ENCODE measurements at places on chromosomes 7 and 10. TPM values are rescaled to one million over a fixed set of nuclear protein-coding genes. Genes with fewer than 3 reads are reported as not detected.

DNA sequence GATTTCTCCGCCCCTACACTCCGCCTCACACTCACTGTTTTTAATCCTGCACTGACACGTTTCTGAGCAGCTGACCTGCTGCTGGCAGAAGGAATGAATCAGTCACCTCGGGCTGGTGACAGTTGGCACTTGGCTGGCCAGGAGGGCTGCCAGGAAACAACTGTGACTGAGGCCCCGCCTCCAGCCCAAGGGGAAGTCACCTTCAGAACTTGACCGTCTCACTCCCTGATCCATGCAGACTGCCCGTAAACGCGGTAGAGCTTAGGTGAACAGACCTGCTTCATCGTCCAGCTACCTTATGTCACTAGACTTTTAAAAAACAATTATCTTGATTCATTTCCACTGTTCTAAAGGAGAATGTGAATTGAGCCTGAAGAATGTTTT is 107.5 kb downstream of the DOCK1 start:
- H3K36me3 ChIP-seq = no peaks in the 10 kb centered on the region
- H3K4me3 ChIP-seq = no peak overlapping the region
- H3K4me1 ChIP-seq = peaks cover 25% of the 10 kb centered on the region
- DNase-seq = no peak

DNA sequence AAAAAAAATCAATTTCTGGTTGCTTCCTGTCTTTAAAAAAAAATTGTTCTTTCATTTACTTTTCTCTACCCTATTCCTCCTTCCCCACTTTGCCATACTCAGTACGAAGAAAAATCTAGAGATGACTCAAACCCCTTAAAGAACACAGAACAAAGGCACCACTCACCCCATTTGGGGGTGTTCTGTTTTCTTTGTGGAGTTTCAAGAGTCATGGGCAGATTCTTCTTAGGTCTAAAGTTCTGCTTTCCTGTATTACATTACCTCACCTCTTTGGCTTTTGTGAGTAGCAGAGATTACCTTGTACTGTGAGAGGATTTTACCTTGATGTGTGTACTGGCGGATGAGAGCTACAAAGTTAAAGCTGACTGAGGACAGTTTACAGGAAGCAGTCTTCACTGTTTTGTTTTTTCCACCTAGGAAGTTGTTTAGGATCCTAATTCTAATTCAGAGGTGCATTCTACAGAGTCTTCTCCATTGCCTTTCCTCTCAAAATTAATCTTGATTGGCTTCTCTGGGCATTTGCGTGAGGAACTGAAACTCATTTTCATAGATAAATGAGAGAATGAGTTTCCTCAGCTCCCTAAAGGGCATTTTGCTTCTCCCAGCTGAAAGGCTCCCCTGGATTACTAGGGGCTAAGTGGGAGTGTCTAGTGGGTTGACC is 20.7 kb downstream of the AVL9 start:
- DNase-seq = no peak
- H3K4me3 ChIP-seq = no peak overlapping the region
- no peaks in the 10 kb centered on the region for H3K36me3 ChIP-seq
- H3K4me1 ChIP-seq = peaks cover 18% of the 10 kb centered on the region

DNA sequence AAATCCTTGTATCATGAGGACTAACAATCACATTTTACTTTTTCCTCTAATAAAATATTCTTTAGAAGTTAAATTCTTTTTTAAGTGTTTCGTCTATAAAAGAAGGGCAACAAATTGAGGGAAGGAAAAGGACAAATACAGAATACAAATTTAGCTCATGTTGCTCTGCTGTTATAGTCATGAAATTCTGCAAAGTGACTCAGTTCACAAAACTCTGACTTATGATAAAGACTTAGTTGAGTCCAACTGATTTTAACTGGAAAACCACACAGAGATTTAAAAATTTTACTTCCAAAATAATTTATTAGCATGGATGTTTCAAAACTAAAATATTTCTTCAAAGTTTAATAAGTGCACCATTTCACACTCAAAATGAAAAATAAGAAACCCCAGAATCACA is 75.0 kb upstream of the GPR22 start:
- no peaks in the 10 kb centered on the region for H3K36me3 ChIP-seq
- H3K27me3 ChIP-seq = no peaks in the 10 kb centered on the region
- H3K4me1 ChIP-seq = peaks cover 20% of the 10 kb centered on the region
- no peak overlapping the region for H3K4me3 ChIP-seq

DNA sequence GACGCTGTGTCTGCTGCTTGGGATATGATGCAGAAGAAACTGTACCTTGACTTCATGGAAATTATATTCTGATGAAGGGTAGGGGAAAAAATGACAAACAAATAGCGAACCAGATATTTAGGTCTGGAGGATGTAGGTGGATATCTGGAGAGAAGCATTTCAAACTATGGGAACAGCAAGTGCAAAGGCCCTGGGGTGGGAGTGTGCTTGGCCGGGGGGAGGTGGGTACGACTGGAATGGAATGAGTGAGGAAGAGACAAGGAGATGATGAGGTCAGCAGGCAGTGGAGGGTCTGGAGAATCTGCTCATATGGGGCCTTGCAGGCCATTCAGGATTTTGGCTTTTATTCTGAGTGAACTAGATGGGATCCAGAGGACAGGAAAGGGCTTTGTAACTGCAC is 65.2 kb downstream of the TLL2 start:
- no peak overlapping the region for H3K4me3 ChIP-seq
- no peaks in the 10 kb centered on the region for H3K36me3 ChIP-seq
- no peak for DNase-seq
- H3K27me3 ChIP-seq = no peaks in the 10 kb centered on the region
- H3K27ac ChIP-seq = no peak overlapping the region

DNA sequence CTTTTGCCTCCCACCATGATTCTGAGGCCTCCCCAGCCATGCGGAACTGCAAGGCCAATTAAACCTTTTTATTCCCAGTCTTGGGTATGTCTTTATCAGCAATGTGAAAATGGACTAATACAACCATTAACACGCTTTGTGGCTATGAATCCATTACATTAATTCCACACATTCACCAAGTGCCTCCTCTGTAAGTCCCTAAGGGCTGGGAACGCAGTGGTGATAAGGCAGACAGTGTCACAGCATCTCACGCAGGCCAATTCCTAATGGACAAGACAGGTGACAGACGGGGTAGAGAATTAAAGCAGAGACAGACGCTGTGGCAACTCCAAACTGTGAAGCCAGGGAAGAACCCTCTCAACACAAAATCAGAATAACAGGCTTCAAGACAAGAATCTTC is 247.8 kb downstream of the DIP2C start:
- no peaks in the 10 kb centered on the region for H3K36me3 ChIP-seq
- DNase-seq = no peak
- no peaks in the 10 kb centered on the region for H3K4me1 ChIP-seq
- no peak overlapping the region for H3K4me3 ChIP-seq
- H3K27me3 ChIP-seq = no peaks in the 10 kb centered on the region
- H3K27ac ChIP-seq = no peak overlapping the region

GRCh38 chr10:3755440-3756359 is 29.3 kb downstream of the KLF6 start:
- H3K36me3 ChIP-seq = no peaks in the 10 kb centered on the region
- H3K4me3 ChIP-seq = no peak overlapping the region
- H3K4me1 ChIP-seq = peaks cover 15% of the 10 kb centered on the region
- no peak for DNase-seq

The VKORC1L1 gene
- total RNA-seq = 15.2 TPM

DNA sequence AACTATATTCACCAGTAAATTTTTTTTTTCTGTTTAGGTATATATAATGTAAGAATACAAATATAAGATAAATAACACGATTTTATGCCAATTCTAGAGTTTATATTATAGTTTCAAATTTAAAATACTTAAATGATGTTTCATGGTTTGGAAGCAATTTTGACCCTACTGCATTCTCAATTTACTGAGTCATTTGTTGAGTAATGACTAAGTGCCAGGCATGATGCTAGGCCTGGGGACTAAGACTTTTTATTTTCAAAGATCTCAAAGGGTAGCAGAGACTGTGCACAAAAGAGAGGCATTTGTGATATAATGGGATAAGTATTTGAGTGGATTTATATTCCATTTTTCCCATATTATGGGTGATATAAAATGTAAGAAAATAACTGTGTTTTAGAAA is 78.9 kb upstream of the SMIM30 start:
- H3K27ac ChIP-seq = no peak overlapping the region
- no peaks in the 10 kb centered on the region for H3K4me1 ChIP-seq

The TUBB8 gene
- total RNA-seq = not detected

DNA sequence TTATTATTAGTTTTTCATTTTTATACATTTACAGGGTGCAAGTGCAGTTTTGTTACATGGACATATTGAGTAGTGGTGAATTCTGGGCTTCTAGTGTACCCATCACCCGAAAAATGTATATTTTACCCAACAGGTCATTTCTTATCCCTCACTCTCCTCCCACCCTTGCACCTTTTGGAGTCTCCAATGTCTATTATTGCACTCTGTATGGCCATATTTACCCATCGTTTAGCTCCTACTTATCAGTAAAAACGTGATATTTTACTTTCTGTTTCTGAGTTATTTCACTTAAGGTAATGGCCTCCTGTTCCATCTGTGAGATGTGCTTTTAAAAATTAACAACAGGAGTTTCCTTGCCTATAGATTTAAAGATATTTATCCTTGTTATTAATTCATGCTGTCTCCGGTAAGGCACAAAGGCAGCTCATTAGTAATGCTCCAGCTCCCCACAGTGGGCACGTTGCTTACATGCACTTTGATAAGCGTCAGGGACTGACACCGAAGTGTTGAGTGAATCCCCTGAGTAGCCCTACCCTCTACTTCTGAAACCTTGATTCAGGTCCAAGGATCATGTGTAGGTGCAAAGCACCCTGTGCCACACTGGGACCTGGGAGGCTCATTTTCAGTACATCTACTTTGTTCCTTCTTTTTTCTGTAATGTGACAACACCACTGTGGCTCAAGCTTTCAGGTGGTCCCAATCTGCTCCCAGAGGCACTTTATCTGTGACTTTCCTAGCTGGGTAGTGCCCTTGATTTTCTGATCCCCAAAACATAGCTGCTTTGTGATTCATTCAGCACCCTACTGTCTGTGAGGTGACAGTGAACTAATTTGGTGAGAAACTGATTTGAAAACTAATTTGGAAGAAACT is 27.3 kb downstream of the HYAL4 start:
- no peaks in the 10 kb centered on the region for H3K4me1 ChIP-seq
- no peaks in the 10 kb centered on the region for H3K36me3 ChIP-seq
- no peaks in the 10 kb centered on the region for H3K27me3 ChIP-seq
- no peak for DNase-seq
- no peak overlapping the region for H3K4me3 ChIP-seq

The FZD8 gene
- total RNA-seq = 7.6 TPM

DNA sequence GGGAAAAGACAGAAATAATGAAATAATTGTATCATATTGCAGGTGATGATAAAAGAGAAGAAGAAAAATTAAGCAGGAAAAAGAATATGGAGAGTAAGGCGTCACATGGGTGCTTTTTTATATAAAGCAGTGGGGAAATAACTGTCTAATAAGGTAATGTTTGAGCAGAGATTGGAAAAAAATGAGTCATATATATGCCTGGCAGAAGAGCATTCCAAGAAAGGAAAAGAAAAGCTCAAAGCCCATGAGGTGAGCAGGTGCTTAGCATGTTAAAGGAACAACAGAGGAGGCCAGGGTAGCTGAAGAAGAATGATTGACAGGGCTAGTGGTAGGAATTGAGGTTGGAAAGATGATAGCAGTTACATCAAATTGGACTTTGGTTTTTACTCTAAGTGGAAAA is 739.5 kb downstream of the SORCS1 start:
- H3K27ac ChIP-seq = no peak overlapping the region
- no peaks in the 10 kb centered on the region for H3K4me1 ChIP-seq
- DNase-seq = no peak
- no peak overlapping the region for H3K4me3 ChIP-seq
- H3K27me3 ChIP-seq = no peaks in the 10 kb centered on the region
- no peaks in the 10 kb centered on the region for H3K36me3 ChIP-seq

- no peak overlapping the region for H3K27ac ChIP-seq
- H3K27me3 ChIP-seq = no peaks in the 10 kb centered on the region
- H3K4me1 ChIP-seq = peaks cover 7% of the 10 kb centered on the region
- H3K4me3 ChIP-seq = no peak overlapping the region
- DNase-seq = no peak
These were observed 25.1 kb downstream of the GALNT11 start for GRCh38 chr7:152050547-152050971.

GRCh38 chr7:116569737-116570136 is 44.9 kb downstream of the CAV1 start:
- H3K27ac ChIP-seq = no peak overlapping the region
- H3K4me3 ChIP-seq = no peak overlapping the region
- no peaks in the 10 kb centered on the region for H3K36me3 ChIP-seq
- DNase-seq = no peak
- peaks cover 9% of the 10 kb centered on the region for H3K4me1 ChIP-seq

The HPS1 gene
- 62.1 TPM for total RNA-seq

The MYL10 gene
- not detected for total RNA-seq

GRCh38 chr10:58932577-58933314 is 243.7 kb upstream of the PHYHIPL start:
- no peaks in the 10 kb centered on the region for H3K4me1 ChIP-seq
- no peak overlapping the region for H3K4me3 ChIP-seq
- DNase-seq = no peak
- no peak overlapping the region for H3K27ac ChIP-seq

GRCh38 chr10:7887174-7887816 is 69.0 kb downstream of the TAF3 start:
- DNase-seq = no peak
- no peak overlapping the region for H3K27ac ChIP-seq
- H3K4me1 ChIP-seq = no peaks in the 10 kb centered on the region
- H3K36me3 ChIP-seq = no peaks in the 10 kb centered on the region

GRCh38 chr7:114934713-114935112 is 12.8 kb downstream of the MDFIC start:
- no peak overlapping the region for H3K4me3 ChIP-seq
- no peaks in the 10 kb centered on the region for H3K36me3 ChIP-seq
- DNase-seq = no peak
- no peaks in the 10 kb centered on the region for H3K27me3 ChIP-seq
- peaks cover 25% of the 10 kb centered on the region for H3K4me1 ChIP-seq
- H3K27ac ChIP-seq = no peak overlapping the region

DNA sequence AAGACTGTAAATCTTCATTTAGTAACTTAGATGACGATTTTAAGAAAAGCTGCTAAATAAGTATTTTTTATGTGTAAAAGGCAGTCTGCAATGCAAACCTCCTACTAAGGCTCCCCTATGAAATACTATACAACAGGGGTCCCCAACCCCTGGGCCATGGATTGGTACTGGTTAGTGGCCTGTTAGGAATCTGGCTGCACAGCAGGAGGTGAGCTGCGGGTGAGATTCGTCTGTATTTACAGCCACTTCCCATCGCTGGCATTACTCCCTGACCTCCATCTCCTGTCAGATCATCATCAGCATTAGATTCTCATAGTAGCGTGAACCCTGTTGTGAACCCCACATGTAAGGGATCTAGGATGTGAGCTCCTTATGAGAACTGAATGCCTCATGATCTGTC is 580.4 kb downstream of the MAGI2 start:
- H3K4me1 ChIP-seq = no peaks in the 10 kb centered on the region
- no peak overlapping the region for H3K27ac ChIP-seq
- DNase-seq = no peak
- H3K4me3 ChIP-seq = no peak overlapping the region
- no peaks in the 10 kb centered on the region for H3K27me3 ChIP-seq
- no peaks in the 10 kb centered on the region for H3K36me3 ChIP-seq

Data from vagina (tissue), 2 donors.